ENCODE measurements at places on chromosomes 13 and 19.
A peak's percentile ranks its signal among the peaks of the same experiment; 100 is the strongest.

GRCh38 chr13:23570921-23571315 lies 706 bp downstream of the TNFRSF19 start:
- DNase-seq = no peak

GRCh38 chr19:14300303-14300702 lies 80.9 kb upstream of the ADGRE5 start:
- DNase-seq = no peak

DNA sequence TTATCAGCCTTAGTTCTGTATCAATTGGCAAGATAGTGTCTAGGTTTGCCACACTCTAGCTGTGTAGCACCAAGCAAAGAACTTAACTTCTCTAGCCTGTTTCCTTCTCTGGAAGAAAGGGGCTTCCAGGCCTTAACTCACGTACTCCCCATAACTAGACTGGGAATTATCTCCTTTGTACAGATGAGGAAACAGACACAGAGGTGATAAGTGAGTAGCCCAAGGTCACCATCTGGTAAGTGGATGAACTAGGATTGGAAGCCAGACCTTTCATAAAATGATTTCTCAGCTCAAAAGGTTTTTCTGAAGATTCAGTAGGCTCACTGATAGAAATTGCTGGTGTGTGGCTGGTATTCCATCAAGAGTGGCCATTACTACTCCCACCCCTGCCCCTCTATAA lies 3.1 kb downstream of the ZNF428 start:
- DNase-seq = no peak

- no peak for DNase-seq
Observed at GRCh38 chr19:54017261-54017660, 25.8 kb downstream of the CACNG6 start.

DNA sequence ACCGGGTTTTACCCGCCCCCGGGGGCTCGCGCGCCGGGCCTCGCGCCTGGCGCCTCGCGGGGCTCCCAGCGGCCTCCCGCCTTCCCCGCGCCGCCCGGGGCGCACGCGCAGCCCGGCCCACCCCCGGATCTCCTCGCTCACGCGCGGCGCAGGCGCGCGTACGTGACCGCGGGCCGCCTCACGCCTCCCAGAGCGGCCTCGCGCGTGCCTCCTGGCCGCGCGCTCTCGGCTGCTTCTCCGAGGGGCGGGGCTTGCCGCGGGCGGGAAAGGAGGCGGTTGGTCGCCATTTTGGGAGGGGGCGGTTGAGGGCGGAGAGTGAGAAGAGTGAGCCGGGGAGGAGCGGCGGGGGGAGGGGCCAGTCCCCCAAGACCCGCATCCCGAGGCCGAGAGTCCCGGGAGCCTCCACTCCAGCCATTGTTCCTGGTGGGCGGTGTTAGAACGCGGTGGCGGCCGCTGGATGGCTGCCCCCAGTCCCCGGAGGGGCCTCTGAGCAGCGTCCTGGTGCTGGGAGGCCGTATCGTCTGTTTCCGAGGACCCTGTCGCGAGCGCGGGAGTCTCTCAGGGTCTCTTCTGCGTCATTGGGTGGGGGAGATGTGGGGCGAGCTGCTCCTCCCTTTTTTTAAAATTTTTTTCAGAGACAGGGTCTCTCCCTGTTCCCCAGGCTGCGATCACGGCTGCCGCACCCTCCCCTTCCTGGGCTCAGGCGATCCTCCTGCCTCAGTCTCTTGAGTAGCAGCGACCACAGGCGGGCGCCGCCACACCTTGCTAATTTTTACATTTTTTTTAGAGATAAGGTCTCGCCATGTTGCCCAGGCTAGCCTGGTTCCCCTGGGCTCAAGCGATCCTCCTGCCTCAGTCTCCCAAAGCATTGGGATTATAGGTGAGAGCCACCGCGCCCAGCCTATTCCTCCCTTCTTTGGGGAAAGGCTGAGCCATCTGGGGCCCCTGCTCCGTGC lies at the start of gene ZNF541:
TSS of gene ZNF541 (minus strand) at position 78 of the 956 bp plus-strand sequence. CDS start 17,292 bp downstream, outside the sequence.
- peak; percentile 71 for DNase-seq

DNA sequence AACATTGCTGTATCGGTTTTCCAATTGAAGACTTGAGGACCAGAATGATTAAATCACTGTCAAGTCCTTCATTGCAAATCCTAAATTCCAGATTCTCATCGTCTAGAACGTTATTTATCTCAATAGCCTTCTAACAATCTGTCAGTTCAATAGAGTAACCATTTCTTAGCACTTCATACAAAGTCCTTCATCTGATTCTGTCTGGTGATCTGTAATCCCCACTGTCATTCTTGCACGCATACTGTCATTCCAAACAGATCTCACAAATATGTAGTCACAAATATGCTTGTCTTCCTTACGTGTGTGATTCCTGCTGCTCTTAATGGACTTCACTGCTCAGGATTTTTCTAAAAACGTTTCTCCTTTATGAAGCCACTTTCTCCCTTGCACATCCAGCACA lies 1197.5 kb downstream of the EFNB2 start:
- DNase-seq = no peak

DNA sequence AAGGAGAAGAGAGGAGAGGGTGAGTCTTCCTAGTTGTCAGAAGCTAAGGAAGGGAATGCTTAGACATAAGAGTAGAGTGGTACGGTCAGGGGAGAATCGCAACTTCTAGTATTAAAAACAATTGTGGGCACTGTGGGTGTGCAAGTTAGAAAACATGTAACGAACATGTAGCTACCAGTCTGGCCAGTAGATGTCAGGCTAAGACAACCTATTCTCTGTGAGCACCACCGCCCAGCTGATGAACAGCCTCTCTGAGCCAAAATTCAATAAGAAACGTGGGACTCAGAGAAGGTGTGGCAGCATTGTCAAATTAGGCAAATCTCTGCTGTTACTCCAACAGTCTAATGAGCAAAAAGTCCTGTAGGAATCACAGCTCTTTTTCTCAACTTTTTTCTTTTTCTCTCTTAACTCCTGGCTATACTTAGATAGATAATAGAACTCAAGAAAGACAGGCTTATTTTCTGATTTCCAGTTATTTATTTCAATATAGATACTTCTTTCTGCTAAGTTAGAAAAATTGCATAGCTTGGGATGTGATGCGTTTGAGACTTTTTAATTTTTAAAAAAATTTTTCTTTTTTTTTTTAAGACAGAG lies 186.2 kb downstream of the USP12 start:
- peak; percentile 47 for DNase-seq

GRCh38 chr13:47216176-47216822 lies 319.4 kb upstream of the HTR2A start:
- no peak for DNase-seq

DNA sequence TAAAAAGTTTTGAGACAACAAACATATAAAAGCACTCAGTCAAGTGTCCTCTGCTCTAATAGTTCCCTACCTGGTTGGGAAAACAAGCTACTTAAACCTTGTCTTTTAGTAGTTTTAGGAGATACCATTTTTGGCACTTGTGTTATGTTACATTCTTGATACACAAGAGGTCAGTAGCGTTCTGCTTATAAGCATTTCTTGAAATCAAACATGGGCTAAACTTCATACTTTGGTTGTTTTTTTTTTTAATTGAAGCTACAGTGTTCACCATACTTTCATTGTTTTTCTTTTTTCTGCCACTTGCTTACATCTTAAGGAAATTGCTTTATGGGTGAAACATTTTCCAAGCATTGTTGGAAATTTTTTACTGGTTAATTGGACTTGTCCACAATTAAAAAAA lies 12.9 kb downstream of the NHLRC3 start:
- no peak for DNase-seq

GRCh38 chr13:106354961-106355360 lies 180.5 kb downstream of the EFNB2 start:
- no peak for DNase-seq

Data from stimulated activated CD4-positive, alpha-beta T cell treated with anti-CD3 and anti-CD28 coated beads, TNF-alpha, amount 100 ng/mL, for 48 hours (primary cell).